COLO829 (cell line): ENCODE measurements at places on chromosomes 2 and 18.

DNA sequence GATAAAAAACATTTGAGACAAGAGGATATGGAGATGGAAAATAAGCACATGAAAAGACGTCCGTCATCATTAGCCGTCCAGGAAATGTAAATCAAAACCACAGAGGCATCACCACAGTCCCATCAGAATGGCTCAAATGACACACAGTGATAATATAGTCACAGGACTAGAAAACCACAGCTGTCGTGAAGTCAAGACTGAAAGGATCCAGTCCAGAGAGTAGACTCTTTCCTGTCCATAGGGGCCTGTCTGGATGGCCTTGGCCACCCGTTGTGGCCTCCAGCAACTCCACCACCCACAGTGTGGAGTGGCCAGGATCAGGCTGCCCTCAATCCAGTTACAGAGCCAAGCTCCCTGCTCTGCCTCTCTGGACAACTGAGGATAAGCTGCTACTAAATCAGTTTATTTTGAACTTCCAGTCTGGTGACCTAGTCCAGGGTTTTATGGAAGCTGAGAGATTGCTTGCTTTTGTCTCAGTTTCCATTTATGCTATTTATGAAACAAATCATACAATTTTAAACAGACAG lies 60.4 kb downstream of the RHOB start:
- DNase-seq, result no peak

DNA sequence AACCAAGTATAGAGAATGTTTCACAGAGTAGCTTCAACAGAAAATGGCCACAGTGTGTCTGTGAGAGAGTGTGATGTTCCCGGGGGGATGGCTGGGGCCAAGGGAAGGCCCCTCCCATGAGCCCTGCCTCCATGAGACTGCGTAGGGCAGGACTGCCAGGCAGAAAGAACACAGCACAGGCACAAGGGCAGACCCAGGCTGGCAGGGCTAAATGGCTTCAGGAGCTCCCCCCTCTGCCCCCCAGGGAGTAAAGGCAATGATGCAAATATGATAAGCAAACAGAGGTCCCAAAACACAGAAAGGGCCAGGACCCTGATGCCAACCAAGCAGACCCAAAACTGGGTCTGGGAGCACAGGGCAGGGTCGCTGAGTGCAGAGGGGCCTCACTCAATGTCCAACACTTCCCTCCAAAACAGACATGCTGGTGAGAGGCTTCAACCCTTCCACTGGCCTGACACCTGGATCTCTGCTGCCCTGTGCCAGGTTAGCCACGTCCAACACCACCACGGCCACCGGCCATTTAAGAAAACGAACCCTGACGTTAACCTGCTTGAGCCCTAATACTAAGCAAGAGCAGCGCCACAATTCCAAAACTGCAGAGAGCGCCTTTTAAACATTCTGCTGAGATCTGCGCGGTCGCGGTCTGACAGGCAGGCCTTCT lies 90.3 kb downstream of the HDAC4 start:
- DNase-seq, result no peak

DNA sequence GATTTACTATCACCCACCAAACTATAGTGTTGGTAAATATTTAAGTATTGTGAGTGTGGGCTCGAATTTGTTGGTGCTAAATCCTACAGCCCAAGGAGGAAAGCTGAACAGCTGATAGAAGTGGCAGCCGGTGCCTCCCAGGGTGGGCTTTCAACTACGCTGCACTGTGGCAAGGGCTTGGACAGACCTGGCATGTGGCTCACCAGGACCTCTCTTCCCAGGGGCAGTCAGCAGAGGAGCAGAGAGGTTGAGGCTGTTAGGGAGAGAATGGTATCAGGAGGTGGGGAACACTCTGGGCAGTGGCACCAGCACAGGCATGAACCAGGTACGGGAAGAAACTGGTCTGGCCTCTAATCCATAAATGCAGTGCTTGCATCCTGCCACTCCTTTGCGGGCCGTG lies 44.6 kb downstream of the TFCP2L1 start:
- no peak for DNase-seq

- DNase-seq, result no peak
These were observed 365.1 kb upstream of the NETO1 start for GRCh38 chr18:73232933-73233332.

GRCh38 chr18:76674596-76674995 lies 147.8 kb upstream of the ZNF236 start:
- DNase-seq, result no peak

GRCh38 chr2:229230911-229231310 lies 40.2 kb downstream of the PID1 start:
- DNase-seq, result no peak

GRCh38 chr2:78251708-78252107 lies 729.5 kb upstream of the LRRTM4 start:
- DNase-seq, result no peak

GRCh38 chr18:5297597-5297996 lies 2.1 kb upstream of the ZBTB14 start:
- no peak for DNase-seq

GRCh38 chr2:51025906-51026555 lies 5.9 kb downstream of the NRXN1 start:
- no peak for DNase-seq

GRCh38 chr2:190137561-190137960 lies 75.0 kb upstream of the MSTN start:
- no peak for DNase-seq

DNA sequence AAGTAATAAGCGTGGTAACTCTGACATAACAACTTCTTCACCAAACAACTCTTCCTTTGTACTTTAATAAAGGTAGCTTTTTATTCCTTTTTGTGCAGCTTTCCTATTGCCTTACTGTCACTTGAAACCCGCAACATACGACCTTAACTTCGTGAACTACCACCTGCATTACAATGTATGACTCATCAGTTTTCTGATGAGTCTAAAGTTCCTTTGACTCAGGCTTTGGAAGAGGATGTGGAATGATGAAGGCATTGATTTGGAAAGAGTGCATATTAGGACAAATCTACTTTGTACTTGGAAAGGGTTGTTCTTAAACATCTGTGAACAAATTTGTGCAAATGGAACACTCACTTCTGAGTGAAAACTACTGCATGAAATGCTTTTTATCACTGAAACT lies 1012.1 kb downstream of the TMEM182 start:
- no peak for DNase-seq

GRCh38 chr18:14933049-14933851 lies 185.3 kb downstream of the ANKRD30B start:
- DNase-seq, result no peak

GRCh38 chr2:238573065-238573778 lies 146.5 kb downstream of the ASB1 start:
- DNase-seq, result peak; percentile 35

DNA sequence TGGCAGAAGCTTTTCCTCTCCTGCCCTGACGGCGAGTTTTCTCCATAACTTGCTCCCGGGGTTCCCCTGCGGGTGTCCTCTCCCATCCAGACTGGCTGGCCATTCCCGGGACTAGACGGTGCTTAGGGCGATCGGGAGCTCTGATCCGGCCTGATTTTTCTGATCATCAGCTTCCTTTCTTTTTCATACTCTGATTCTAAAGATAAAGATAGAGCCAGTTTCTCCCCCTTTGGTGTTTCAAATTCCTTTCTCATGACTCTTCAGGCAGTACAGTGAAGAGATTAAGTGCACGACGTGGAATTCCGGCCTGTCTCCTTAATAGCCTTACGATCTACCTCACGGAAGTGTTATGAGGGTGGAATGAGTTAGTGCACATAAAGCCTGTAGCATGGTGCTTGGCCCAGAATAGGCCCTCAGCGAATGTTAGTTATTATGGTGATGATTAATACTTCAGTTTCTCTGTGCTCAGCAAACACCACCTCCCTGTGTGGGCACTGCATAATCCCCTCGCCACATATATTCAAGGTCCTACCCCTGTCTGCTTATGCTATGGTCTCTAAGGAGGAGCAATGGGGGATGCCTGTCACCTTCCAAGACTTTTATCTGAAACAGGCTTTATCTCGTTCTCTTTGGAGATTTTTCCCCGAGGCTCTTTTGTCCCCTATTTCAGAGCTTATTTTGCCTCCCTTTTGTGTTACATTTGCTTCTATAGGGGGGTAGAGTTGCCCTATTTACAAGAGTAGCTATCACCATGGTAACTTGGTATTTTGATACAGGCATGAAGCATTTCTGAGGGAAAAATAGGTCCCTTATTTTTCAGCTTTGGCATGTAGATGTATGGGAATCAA lies 254.8 kb downstream of the CDH2 start:
- DNase-seq, result peak; percentile 76

- no peak for DNase-seq
These were observed 316.0 kb downstream of the TXNL1 start for GRCh38 chr18:56322406-56322805.

DNA sequence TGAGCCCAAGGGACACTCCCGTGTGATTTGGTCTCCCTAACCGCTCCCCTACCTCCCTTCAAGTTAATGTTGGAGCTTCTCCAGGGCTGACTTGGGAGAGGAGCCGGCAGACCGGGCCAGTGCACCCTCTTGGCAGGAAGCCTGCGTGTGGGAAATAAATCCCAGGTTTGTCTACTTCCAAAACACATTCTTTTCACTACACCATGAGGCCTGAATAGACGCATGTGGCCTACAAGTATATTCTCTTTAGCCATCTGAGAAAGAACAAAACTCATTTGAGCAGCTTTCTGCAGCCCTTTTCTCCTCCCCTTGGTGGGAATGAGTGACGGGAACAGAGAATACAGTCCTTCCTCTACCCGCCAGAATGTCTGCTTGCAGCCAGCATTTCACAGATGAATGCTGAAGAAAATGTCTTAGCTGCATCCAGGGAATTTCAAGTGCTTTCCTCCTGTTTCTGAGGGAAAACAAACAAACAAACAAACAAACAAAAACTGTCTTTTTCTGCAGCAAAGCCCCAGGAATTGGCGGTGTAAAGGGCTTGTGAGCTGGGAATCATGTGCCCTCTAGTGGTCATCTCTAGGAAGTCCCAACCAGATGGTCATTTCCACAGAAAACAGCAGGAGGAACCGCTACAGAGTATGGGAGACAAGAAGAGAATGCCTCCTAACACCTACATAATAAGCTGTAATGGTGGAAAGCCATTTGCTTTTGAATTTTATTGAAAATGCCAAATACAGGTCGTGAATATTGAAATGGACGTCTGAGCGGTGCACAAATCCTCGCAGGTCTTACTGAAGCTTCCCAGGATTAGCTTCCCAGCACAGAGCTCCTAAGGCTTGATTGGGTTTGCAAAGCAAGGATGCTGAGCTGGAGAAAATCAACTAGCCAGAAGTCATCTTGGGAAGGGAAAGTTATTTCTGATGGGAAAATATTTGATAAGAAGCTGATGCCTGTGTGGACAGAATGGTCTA lies 41.2 kb upstream of the DAPL1 start:
- peak; percentile 83 for DNase-seq
